ENCODE measurements at places on chromosomes 4 and X.

GRCh38 chr4:106582103-106582502 lies 213.5 kb upstream of the GIMD1 start:
- DNase-seq, result no peak

GRCh38 chrX:14920196-14920595 lies 47.0 kb downstream of the MOSPD2 start:
- DNase-seq, result no peak

DNA sequence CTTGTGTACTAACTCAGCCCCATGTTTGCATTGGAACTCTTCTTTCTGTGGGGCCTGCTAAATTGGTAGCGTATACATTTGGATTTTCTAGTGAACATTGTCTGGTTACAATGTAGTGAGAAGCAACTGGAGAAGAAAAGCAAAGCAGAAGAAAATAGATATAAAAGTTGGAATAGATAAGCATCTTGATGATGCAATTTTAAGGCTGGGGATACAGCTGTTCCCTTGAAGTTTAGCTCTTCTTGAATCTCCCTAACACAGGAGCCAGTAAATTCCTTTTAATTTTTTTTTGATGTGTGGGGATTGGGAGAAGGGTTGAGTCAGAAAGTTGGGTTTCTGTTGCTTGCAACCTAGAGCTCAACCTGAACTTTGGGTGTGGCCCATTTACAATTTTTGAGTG lies 308.1 kb downstream of the STIM2 start:
- no peak for DNase-seq

DNA sequence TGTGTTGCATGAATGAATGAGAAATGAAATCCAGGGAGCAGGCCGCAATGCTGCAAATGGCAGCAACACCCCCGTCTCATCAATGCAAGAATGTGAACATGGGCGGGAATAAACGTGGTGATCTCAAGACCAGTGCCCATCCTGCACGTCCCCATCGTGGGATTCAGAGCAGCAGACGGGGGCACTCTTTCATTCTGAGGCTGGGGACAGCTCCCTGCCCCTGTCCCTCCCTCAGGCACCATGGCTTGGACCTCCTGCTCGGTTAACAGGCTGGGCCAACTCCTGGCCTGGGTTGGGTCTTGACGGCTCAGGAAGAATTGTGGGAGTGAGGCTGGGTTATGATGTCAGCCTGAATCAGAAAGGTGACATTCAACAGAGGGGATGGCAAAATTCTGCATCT lies 78.9 kb downstream of the NSUN7 start:
- no peak for DNase-seq

DNA sequence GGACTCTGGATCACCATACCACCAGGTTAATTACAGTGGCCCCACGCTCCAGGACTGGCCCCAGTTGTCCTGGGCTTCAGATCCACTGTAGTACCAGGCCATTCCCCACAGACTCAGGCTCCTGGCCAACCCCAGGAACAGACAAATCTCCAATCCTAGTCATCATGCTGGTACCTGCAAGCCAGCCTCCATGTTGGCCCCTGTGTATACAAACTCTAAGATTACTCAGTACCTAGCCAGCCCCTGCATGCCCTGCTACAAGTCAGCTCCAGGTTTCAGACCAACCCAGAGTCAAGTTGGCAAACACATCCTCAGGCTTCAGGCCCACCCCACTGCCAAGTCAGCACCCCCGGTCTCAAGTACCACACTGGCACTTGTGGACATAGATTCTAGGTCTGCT lies 85.9 kb downstream of the KLF8 start:
- DNase-seq, result no peak

DNA sequence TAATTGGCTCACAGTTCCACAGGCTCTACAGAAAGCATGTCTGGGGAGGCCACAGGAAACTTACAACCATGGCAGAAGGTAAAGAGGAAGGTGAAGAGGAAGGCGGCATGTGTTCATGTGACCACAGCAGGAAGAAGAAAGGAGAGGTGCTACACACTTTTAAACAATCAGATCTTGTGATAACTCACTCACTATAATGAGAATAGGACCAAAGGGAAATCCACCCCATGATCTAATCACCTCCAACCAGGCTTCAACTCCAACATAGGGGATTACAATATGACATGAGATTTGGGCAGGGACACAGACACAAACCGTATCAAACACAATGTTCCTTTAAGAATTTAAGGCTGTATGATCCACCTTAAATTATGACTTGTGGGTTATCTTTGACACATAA lies 10.5 kb upstream of the PGM2 start:
- no peak for DNase-seq

- DNase-seq, result no peak
Observed at GRCh38 chr4:147944249-147944648, 212.4 kb downstream of the ARHGAP10 start.

All from NCI-H2081 (cell line).